Nephron progenitor cell (in vitro differentiated cells): ENCODE measurements at places on chromosomes 3 and 15.

DNA sequence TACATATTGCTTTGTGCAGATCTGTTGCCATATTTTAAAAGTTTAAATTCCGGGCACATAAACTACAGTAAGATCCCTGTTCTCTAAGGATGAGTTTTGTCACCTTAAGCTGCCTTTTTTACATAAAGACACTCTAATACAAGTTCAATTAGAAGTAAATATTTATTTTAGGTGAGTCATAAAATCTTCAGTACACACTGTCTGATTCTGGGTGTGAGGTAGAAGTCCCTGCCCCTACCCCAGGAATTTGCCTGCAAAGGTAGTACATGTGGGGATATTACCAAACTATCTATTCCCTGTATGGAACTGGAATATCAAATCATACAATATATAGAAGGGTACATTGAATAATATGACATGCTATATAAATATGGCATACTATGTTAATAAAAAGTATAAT is 6.3 kb downstream of the SCG3 start:
- no peak for DNase-seq

GRCh38 chr3:32872487-32873382 is 54.9 kb downstream of the TRIM71 start:
- no peak for DNase-seq

- no peak for DNase-seq
Measured at GRCh38 chr3:146314871-146315270, 64.0 kb upstream of the PLSCR4 start.

- no peak for DNase-seq
Measured at GRCh38 chr15:95024351-95024750, 793.0 kb downstream of the MCTP2 start.

- DNase-seq: no peak
Measured at GRCh38 chr3:137222736-137223225, 265.0 kb downstream of the IL20RB start.

- DNase-seq: peak; percentile 18
Measured at GRCh38 chr15:89333959-89334509, 590 bp downstream of the POLG start.

DNA sequence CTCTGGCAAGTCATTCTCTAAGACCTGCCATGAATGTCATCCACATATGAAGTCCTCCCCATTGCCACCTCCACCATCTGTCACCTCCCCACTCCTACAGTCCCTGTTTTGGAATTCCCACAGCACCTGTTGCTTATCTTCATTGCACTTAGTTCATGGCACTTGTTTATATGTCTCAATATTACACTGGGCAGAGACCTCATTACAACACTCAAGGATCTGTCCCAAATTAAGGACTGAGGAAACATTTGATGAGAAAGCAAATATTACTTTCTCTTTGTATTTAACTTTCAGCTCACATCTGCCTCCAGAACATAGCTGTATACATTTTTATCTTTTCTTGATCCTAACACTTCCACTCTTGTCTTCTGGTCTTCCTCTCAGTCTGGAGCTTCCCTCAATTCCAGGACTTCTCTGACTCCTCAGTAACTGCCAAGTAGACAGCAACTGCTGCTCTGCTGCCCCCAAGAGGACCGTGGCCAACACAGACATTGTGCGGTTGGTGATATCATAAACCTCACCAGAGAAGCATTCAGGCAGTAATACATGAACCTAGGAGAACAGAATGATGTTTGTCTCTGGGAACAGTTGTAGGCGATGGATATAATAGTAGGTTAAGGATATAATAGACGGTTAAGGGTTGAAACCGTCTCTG is 45.0 kb upstream of the FGF12 start:
- peak; percentile 36 for DNase-seq

DNA sequence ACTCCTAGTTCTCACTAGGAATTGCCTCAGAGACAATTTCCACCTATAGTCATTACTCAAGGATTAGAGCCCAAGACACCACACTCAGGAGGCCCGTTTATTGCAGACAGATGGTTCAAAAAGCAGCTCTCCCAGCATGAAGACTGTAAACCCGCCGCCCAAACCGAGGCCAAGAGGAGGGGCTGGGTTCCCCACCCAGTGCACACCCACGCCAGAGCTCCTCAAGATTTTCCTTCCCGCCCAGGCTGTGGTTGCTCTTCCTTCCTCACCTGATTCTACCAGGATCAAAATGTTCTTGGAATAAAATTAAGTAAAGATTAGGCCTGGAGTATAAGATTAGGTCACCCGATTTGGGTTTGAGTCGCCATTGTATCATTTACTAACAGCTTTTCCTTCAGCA is 364.4 kb downstream of the MECOM start:
- DNase-seq: no peak

DNA sequence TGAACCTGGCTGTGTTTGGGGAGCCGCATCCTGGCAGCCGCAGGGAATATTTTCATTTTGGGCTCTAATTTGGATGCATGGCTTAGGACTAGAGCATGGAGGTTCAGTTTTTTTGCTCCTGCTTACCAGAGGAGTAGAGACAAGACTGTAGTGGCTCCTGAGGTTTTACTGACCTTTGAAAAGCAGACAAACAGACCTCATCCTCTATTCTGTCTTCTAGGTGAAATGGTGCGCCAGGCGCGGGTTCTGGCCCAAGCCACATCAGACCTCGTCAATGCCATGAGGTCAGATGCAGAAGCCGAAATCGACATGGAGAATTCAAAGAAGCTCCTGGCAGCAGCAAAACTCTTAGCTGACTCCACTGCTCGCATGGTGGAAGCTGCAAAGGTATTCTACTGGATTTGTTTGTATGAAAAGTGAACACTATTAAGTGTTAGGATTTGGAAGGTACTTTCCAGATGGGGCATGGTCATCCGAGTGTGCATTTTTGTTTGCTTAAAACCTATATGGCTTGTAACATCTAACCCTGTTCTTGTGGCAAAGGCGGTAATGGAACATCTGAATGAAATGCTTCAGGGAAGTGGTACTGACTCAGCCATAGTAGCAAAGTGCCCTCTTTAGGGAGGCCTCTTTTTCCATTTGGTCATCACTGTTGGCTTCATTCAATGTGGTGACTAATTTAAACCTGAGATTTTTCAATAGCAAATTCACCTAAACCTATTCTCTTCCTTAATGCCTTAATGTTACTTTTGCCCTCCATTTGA is 330.7 kb upstream of the TPM1 start:
- DNase-seq: no peak

DNA sequence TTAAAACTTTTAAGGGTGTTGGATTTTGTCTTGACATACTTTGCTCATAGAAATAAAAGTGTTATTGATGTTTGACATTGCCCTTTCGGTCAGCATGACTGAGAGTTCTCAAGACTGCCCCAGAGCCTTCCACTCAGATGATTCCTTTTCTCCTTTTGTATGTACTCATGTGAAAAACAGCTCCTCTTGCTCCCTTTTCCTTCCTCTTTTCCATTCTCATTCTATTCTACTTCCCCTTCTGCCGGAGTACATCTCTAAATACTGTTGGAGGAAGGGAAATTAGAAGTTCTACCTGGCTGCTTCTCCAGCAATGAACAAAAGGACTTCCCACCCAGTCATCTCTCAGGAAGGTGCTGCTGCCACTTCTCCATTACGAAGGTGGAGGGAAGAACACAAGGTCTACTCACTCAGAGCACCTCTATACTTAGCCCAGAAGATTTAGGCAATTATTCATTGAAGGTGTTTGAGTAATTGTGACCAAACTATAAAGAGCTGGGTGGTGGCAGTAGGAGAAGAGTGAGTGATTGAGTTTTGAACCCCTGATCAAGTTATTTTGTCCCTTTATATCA is 163.8 kb upstream of the MBNL1 start:
- DNase-seq: no peak

DNA sequence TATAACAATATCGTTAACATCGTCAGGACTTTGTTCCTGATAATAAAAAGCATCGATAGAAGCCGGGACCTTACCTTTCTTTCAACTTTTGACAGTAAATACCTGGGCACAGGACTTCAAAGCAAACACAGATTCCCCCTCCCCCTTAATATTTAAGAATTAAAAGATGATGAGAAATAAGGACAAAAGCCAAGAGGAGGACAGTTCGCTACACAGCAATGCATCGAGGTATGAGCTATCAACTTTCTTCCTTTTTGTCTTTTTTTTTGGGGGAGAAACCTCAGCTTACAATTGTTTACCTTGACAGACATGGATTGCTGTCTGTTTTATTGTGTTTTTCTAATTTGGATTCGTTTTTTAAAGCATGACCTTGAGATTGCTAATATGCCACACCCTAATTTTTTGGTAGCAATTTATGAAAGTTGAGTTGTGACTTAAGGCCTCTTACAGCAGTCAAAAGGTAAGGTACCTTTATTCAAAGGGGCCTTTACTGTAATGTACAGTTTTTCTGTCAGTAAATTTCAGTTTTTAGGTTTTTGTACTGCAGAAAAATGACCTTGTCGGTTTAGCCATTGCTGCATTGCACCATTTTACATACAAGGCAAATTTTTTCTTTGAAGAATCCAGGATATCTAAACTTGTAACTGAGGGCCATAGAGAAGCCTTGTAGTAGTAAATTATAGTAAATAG is 1.1 kb downstream of the CHD2 start:
- no peak for DNase-seq

DNA sequence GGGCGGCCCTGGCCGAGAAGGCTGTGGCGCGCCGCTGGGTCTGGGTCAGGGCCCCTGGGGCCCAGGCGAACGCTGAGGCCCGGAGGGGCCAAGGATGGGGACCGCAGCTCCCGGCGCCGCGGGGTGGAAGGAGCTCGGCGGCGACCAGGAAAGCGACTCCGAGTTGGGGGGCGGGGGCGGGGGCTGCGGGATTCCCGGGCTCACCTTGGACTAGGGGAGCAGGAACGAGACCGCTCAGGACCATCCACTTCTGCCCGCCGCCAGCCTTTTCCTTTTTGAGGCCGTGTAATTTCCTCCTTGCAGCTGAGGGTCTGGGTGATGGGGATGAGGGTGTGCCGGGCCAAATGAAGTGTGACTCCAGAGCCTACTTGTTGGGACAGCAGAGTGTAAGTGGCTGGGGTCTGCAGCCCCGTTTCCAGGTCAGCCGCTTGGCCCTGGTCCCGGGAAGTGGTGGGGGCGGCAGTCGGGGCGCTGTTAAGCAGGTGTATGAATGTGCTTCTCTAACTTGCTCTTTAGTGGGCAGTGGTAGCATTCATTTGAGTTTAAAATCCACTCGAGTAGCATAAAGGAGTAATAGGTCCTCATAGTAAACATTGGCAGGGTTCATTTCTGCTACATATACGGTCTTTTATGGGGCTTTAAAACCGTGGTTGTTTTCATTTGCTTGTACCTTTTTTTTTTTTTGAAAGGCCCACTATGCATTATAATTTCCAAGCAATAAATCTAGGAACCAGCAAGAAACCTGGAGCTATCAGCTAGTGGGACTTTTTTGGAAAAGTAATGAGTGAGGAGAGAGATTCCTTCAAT is 717 bp downstream of the PXK start:
- peak; percentile 52 for DNase-seq

GRCh38 chr15:71249986-71250385 is 134.7 kb downstream of the THSD4 start:
- no peak for DNase-seq

DNA sequence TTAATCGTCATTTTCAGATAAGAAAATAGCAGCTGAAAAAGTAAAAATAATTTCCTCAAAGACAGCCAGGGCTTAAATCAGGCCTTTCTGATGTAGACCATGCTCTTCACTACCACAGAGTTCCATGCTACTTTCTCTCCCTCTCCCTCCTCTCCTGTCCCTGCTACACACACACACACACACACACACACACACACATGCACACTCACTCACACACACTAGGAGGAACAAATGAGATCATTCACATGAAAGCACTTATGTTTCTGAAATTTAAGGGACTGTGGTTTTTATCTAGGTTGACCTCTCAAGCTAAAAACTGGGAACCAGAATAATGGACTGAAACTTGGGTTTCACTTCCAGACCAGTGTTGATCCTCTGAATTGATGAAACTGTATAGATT is 4.1 kb upstream of the PSMA4 start:
- DNase-seq: no peak

DNA sequence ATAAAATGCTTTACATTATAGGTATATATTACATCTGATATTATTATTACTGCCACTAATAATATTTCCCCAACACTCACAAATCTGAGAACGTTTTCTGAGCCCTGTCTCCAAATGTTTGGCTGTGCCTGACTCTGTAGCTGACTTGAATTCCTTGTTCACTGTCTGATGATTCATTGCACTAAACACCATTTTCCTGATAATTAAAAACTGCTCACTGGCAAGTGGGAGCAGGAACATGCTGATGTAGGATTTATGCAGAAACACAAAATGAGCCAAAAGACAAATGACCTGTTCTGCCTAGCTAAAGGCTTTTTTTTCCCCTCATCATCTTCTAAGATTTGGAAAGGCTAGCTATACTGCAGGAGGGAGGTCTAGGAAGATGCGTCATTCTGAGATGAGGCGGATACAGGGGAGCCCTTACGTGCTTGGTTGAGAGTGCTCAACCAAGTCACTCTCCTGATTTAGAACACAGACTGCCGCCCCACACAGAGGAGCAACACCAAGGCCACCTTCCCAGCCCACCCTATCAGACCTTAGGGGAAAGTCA is 380.7 kb downstream of the EPHB1 start:
- DNase-seq: no peak

- DNase-seq: no peak
Measured at GRCh38 chr15:75185271-75186029, 16.2 kb upstream of the C15orf39 start.

- DNase-seq: no peak
Measured at GRCh38 chr15:32807331-32807730, 89.5 kb downstream of the GREM1 start.

GRCh38 chr3:157157836-157158235 is 2.1 kb downstream of the CCNL1 start:
- DNase-seq: no peak

GRCh38 chr3:140276703-140277102 is 341.7 kb downstream of the CLSTN2 start:
- DNase-seq: no peak

- no peak for DNase-seq
Measured at GRCh38 chr15:89043031-89044002, 44.9 kb upstream of the ABHD2 start.

- DNase-seq: peak; percentile 74
Measured at GRCh38 chr15:89912674-89913396, at the start of gene ARPIN. TSS of gene ARPIN (minus strand) at chr15:89912952. CDS start at chr15:89912835, 117 bp downstream.

GRCh38 chr3:40911928-40912327 is 287.4 kb upstream of the CTNNB1 start:
- DNase-seq: no peak

GRCh38 chr3:176032043-176032442 is 1165.2 kb downstream of the TBL1XR1 start:
- DNase-seq: no peak

- DNase-seq: no peak
Measured at GRCh38 chr3:111708157-111708771, 113.1 kb upstream of the ZBED2 start.

- peak; percentile 15 for DNase-seq
Measured at GRCh38 chr15:80695911-80696661, 976 bp downstream of the ABHD17C start.

GRCh38 chr3:196024968-196025367 is 56.9 kb downstream of the TFRC start:
- DNase-seq: no peak

GRCh38 chr3:135007607-135008006 is 212.5 kb downstream of the EPHB1 start:
- no peak for DNase-seq

GRCh38 chr15:56763141-56763895 is 30.0 kb upstream of the ZNF280D start:
- no peak for DNase-seq
